Neural progenitor cell (in vitro differentiated cells): ENCODE measurements at places on chromosomes 1 and 21.

- DNase-seq, result no peak
Measured at GRCh38 chr1:171141688-171142415, 43.2 kb upstream of the FMO2 start.

DNA sequence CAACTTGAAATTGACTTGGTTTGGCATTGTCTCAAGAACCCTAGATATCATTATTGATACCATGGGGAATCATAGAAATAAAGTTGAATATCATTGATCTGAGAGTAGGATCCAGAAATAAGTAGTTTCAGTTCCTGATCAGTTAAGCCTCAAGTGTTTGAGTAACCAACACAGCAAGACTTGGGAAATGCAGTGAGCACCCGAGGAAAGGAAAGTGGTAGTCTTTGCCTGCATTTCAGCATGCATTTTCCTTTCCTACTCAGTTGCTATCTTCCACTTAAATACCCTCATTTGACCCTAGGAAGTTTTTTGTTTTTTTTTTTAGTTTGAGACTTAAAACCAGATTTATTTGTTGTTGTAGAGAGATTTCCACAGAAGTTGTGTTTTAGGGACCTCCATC, 18.9 kb downstream of the CLEC20A start:
- DNase-seq, result no peak

DNA sequence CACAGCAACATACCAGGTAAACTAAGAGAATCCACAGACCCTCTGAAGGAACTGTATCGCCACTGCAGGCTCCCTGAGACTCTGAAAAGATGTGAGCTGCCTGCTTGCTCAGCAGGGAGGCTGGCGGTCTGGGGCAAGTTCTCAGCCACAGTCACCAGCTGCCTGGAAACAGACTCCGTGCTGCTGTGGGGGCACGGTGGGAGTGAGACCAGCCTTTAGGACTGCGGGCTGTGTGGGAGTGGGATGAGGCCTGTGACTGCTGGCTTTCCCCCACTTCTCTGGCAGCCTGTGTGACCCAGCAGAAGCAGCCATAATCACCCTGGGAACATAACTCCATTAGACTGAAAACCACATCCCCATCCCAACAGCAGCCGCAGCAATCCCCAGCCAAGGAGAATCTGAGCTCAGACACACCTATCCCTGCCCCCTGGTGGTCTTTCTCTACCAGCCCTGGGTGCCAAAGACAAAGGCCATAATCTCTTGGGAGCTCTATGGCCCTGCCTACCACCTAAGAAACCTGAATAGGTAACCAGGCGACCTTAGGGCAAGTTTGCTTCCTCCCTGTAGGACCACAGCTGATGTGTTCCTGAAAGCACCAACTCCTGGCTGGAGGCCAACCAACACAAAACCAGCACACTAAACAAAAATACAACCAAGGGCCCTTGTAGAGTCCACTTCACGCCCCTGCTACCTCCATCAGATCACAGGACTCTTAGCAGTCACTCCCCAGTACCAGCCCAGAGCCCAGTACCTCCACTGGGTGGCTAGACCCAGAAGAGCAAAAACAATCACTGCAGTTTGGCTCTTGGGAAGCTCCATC, 151.5 kb downstream of the SMYD3 start:
- peak; percentile 21 for DNase-seq

- no peak for DNase-seq
Measured at GRCh38 chr1:163093169-163093568, 24.0 kb downstream of the RGS4 start.

DNA sequence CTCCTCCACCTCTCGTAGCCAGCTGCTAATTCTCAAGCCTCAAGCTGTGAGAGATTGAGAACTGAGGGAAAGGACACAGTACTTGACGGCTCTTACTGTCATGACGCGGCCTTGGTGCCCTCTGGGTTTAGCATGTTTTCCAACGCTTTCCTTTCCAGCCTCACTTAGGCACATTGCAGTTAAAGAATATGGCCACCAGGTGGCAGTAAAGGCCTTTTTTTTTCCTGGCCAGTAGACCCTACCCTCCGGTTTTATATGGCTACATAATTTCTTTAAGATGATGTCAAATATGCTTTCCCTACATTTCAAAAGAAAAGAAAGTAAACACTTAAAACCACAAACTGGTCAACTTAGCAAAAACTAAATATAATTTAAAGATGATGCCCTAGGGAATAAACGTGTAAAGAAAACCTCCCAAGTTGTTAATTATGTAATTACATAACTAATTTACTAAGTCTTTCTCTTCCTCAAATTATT, 56.8 kb upstream of the PRDX6 start:
- DNase-seq, result peak; percentile 79

DNA sequence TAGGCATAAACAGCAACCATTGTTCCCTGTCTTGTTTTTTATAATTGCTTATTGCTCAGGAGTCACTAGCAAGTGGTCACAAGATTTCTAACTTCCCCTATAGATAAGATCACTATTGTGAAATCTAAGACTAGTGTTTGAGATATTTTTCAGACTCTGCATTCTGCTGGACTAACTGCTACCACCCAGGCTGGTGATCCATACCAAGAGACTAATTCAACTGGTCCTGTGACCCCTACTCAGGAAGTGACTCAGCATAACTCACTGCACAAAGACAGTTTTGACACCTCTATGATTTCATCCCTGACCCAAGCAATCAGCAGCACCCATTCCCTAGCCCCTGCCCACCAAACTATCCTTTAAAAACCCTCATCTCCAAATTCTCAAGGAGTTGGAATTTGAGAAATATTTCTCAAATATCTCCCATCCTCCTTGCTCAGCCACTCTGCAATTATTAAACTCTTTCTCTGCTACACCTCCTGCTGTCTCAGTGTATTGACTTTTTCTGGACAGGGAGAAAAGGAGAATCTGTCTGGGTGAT, 52.7 kb downstream of the TRIM33 start:
- no peak for DNase-seq

GRCh38 chr1:230068621-230068873, 1.5 kb downstream of the GALNT2 start:
- DNase-seq, result no peak

GRCh38 chr1:119219711-119220110, 79.3 kb upstream of the WARS2 start:
- no peak for DNase-seq
